ENCODE measurements at places on chromosomes 3 and 15.

DNA sequence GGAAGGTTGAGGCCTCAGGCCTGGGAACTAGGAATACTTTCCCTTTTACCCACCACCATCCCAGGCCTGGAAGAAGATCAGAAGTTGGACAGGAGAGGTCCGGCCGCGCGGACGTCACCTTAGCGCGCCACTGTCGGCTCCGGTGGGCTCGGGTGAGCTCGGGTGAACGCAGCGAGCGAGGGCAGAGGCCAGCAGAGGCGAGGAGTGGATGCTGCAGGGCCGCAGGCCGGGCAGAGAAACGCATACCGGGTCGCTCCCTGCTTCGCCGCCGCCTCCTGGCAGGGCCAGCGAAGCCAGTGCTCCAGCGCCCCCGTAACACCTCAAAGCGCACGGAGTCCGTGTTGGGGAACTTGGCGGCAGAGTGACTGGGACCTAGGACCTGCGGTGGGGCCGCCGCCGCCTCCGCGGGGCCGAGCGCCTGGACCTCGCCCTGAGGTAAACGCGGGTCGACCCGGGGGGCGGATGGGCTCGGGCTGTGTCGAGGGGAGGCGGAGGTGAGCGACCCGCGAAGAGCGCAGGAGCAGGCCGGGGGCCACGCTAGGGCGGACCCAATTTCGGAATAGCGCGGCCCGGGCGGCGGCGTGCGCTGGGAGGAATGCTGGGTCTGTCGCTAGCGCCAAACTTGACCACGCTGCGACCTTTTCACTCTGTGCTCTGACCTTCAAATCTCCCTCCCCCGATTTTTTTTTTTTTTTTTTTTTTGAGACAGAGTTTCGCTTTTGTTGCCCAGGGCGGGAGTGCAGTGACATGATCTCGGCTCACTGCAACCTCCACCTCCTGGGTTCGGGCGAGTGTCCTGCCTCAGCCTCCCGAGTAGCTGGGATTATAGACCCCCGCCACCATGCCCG is 1.6 kb downstream of the CYP11A1 start:
- DNase-seq: no peak

DNA sequence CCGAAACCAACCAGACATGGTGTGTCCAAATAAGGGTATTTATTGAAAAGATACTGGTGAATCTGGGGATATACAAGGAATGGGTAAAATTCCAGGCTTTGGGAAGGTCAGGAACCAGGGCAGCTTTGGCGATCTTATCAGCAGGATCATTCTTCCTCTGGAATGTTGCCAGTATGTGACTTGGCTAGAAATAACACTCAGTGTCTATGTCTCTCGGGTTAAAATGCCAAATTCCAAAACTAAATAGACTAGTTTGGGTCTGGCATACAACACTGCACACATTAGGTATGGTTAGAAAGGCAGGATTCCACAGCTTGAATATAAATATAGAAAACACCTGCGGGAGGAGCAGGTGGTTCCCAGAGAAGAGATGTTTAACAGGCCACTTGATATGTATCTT is 220.2 kb upstream of the CD96 start:
- DNase-seq: no peak

DNA sequence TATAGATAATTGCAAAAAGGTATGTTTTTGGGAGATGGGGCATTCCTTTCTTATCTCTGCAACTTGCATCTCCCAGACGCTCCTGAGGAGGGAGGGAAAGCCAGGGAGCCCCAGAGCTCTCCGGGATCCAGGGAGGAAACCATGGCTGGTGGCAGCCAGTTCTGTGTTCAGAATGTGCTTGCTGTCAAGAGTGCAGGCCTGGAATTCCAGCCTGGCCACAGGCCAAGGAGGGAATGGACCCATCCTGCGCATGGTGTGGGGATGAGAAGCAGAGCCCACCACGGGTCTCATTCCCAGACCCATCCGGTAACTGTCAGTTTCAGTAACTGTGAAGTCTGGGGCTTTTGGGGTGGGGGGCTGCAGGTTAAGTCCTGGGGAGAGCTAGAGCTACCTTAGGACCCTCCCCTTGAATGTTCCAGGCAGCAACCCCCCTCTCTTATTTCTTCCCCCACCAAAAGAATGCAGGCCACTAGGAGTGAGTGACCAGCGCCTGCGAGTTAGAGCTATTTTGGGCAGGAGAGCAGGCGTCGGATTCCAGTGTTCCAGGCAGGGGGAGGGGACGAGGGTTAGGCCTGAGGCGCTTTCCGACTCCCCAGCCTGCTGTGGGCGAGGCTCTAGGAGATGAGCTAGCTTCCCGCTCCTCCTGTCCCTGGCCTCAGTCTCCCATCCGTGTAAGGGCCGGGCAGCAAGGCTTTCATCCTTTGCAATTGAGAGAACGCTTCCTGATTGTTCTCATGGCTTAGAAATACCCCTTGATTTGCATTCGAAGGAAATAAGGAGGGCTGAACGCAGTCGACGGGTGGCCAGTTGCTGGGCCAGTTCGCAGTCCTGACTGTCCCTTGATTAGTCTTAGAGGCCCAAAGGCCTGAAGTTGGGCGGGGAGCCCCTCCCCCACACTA is 781 bp upstream of the DAG1 start:
- no peak for DNase-seq

- no peak for DNase-seq
These were observed 209.1 kb upstream of the NR2E3 start for GRCh38 chr15:71601038-71601834.

DNA sequence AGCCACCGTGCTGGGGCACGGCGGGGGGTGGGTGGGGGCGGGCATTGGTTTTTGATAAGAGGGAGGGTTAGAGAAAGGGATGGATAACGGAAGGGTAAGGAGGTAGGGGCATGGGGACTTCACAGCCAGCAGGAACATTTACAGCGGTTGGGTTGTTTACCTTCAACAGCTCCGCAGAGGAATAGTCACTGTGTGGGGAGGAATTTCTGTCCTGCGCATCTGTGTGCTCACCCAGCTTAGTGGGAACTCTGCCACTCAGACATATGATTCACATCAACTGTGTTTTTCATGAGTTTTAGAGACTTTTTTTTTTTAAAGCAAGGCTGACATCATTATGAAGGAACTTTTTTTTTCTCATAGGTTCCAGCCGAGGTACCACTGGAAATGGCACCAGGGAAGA is 19.6 kb downstream of the CHRD start:
- no peak for DNase-seq

DNA sequence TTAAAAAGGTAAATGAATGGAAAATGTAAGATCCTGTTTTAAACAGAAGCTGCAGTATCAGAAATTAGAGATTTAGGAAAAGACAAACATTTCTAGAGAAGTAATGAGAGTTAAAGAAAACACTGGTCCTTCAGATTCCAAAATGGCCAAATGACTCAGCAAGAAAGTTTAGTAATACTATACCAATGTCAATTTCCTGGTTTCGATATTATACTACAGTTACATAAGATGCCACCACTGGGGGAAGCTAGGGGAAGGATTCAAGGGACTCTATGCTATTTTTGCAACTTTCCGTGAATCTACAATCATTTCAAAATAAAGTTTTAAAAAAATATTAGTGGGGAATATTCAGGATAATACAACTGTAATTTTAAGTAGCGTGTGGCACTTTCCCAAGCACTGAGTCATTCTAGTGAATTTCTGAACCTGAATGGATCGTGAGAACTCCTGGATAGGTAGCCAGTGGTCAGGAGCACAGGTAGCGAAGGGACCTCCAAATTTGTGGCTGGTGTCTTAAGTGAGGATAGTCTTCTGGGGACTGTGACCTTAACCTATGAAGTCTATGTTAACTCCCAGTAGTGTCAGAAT is 37.6 kb downstream of the TMCC1 start:
- DNase-seq: no peak

GRCh38 chr3:180909369-180910127 is 2.9 kb upstream of the FXR1 start:
- DNase-seq: no peak

DNA sequence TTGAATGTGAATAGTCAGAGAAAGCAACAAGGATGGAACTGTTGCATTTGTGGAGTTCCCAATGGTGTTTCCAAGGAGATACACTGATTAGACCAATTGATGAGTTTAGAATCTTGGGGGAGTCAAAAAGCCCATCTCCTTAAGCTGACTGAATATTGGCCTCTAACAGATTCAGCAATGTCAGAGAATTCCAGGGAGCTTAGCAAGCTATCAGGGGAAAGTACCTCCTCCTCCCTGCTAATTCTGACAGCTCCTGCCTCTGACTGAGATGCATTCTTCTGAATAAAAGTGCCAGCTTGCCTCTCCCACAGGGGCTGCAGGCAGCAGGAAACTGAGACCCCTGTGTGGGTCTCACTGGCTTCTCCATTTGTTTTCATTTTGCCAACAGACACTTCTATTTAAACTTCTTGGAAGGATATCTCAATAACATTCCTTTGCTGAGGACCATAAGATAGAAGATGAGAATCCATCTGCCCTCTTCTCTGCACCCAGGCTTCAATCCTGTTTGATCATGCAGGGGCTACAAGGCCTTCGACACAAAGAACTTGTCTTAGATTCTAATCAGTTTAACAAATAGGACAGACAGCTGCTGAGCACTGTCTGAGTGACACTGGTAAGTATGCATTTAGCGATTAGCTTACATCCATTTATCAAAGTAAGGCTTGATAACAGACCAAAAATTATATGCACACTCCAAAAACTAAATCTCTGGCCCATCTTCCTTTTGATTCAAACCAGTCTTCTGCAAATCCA is 1080.8 kb downstream of the TUSC7 start:
- DNase-seq: no peak

DNA sequence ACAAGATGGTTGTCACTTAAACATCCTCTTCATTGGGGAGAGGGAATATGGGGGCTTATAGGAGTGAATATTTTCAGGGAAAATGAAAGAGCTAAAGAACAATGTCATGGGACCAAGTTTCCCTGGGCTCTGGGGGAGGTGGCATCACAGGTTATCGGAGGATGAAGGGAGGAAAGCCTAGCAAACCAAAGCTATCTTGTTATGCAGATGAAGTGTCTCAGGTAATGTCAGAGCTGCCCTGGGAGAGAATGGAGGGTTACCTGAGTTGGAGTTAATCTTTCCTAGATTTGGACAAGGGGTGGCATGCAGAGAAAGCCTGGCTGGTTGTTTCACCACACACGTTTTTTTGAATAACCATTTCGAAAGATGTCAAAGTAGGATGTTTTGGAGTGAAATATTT is 308.1 kb upstream of the ATP10A start:
- DNase-seq: no peak

Data from activated CD4-positive, alpha-beta T cell treated with anti-CD3 and anti-CD28 coated beads, Interleukin-2, amount 50 U/mL, for 24 hours (primary cell).